Frontal cortex (tissue), 4 donors: ENCODE measurements at places on chromosomes 13 and 19. TPM values are rescaled to one million over a fixed set of nuclear protein-coding genes. Genes with fewer than 3 reads are reported as not detected.

GRCh38 chr13:48571126-48571913, 38.4 kb upstream of the RCBTB2 start:
- DNase-seq: no peak

DNA sequence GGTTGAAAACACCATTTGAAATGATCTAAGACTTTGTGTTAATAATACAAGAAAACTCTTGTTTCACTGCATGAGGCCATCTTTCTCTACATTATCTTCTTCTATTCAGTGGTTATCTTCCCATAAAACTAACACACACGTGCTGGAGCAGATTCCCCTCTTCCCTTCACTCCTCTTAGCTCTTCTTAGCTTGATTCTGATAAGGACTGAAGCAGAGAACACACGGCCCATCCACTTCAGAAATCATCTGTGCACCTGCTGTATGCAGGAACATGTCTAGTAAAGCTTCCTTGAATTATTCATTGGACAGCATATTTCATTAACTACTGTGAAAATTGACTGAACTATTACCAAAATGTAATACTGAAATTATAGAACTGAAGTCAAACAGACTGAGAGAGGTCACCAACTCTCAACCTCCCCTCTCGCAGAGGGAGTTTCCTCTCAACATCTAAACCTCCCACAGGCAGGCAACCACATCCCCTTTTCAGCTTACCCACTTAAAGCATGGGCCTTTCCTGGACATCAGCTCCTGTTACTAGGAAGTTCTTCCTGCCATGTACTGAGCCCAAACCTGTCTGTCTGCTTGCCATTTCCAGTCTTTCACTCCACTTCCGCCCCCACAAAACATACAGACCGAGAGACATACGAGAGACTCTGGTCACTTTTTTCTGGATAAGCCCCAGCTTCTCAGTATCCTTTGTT, 113.9 kb downstream of the CRYL1 start:
- no peak for DNase-seq

The MAST1 gene
- total RNA-seq: 47.3 TPM

The HOMER3 gene
- 20.4 TPM for total RNA-seq

GRCh38 chr13:51767100-51767499, 36.9 kb downstream of the DHRS12 start:
- DNase-seq: no peak

The C19orf25 gene
- total RNA-seq: 17.9 TPM
